Stimulated activated CD8-positive, alpha-beta memory T cell treated with anti-CD3 and anti-CD28 coated beads, Interleukin-4, amount 100 ng/mL, for 1 hour (primary cell): ENCODE measurements at places on chromosomes 1 and 21.

DNA sequence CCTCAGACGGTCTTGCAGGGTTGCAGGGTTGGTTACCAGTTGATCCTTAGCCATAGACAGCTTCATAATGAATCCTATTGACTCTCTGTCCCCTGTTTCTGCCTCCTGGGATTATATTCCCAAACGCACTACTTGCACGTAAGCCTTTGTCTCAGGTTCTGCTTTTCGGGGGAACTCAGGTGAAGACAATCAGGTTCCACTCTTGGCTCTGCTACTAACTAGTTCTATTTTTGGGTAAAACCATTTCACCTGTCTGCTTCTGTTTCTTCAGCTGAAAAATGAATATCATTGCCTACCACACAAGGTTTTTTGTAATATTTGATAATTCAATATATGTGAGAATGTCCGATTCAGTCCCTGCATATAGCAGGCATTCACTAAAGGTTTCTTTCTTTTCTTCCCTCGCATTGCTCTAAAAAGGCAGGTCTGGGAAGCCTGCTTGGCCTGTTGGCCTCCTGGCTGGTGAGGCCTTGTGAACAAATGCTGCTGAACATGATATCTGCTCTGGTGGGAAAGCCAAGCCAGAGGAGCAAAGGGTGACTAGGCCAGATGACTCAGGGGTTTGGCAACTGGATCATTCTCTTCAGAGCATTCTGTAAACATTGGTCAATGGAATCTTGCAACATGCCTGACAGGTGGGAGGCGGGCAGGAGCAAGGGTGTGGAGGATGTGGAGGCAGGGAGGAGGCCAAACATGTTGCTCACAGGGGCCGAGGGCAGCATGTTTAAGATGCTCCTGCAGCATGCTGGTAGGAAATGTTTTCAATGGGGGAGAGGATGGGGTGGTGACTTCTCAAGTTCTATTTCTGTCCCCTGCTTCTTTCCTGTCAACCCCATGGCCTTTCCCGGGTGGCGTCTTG is 23.8 kb downstream of the IER5 start:
- no peak for DNase-seq

DNA sequence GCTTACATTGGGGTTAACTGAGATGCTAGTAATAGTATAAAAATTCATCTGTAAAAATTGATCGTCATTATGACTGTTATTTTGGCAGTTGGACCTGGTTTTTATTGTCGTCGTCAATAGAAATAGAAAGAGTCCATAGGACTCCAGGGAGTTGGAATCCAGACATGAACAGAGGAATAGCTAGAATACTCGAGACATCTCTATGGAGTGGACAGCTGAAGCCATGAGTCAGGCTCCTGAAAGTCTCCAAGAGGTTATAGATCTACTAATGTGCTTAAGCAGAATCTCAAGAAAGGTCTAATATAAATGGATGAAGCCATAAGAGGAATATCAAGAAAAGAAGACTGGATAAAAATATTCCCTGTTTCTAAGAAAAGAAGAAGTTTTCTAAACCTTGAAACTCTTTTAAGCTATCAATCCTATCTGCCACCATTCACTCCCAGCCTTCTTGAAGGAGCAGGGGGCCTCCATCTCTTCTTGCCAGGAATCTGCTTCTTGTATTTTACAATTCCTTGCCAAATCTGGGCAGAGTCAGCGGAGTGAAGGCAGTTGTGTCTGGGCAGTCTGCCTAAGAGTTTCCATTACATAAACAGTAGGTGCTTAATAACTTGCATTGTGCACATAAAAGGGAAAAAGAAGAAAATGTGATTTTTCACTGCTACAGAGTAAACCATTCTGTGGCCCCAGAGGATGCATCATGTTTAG is 163.3 kb downstream of the ST6GALNAC5 start:
- no peak for DNase-seq

DNA sequence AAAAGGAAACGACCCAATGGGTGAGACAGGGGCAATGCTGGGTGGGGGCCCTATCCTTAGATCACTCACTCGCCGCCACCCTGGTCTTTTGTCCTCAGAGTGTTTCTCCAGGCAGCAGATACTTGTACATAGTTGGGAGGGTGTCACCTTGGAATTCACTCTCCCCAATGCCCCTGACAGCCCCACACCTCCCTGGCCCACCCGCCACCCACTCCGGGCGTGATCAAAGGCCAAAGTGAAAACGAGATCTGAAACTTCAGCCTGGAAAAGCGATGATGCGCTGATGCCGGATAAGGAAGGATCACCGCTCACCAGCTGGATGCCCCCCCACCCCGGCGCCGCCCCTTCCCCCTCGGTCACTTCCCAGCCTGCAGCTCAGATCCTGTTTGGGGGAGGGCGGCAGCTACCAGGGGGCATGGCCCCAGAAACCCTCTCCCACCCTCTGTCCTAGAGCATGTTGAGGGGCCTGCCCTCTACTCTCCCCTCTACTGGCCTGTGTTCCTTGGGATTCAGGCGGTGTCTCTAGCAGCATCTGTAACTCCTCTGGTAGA is 33.6 kb upstream of the CASZ1 start:
- no peak for DNase-seq

DNA sequence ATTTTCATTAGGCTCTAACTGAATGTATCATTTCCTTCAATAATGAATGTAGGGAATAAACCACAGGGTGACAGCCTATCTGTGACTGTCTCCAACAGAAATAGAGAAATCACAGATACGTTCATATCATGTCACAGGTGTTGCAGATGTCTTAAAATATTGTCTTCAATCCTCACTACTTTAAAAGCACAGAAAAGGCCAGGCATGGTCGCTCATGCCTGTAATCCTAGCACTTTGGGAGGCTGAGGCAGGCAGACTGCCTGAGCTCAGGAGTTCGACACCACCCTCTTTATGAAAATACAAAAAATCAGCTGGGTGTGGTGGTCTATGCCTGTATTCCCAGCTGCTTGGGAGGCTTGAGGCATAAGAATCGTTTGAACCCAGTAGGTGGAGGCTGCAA is 8.2 kb downstream of the CREG1 start:
- no peak for DNase-seq

GRCh38 chr21:36722370-36723368 is 23.8 kb downstream of the SIM2 start:
- DNase-seq: no peak

- DNase-seq: no peak
These were observed 58.4 kb downstream of the ZNF281 start for GRCh38 chr1:200351425-200351824.

GRCh38 chr1:41766546-41766945 is 152.2 kb downstream of the HIVEP3 start:
- no peak for DNase-seq

GRCh38 chr1:1247341-1247913 is 905 bp upstream of the C1QTNF12 start:
- no peak for DNase-seq

- no peak for DNase-seq
These were observed 117.0 kb downstream of the MAP3K21 start for GRCh38 chr1:233444484-233444883.

DNA sequence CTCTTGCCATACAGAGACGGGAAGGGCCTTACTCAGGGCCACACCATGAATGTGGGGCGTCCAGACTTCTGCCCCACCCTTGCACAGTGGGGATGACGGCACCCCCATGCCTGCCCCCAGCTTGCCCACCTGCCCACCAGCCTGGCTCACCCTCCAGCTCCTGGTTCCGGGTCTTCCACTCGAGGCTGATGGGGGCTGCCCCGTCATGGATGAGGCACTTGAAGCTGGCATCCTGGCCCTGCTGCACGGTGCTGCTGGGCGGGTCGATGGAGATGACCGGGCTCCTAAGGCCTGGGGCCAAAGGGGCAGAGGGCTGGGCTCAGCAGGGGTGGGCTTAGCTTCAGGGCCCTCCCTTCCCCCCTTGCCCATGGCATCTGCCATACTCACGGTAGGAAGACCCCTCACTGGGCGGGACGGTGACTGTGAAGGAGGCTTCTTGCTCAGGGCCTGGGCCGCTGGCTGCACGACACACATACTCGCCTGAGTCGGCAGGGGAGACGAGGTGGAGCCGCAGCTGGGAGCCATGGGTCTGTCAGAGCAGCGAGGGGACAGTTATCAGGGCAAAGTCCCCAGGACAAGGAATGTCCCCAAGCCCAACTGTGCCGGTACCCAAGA is 29.9 kb downstream of the LDLRAD2 start:
- DNase-seq: no peak

DNA sequence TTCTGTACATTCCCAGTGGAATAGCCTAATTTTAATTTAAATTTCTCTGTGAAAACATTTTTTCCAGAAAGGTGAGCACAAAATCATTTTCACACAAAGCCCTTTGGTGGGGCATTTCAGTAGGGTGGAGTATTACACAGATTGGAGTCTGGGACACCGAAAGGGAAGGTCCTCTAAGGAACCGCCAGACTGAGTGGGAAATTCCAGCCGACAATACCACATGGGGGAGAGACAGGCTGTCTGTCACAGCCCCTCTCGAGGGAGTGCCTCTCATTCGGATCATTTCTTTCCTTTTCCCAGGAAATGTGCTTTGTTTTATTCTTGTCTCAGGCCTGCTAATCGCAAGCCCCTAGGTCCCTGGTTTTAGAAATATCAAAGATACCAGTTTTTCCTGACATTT is 150.6 kb upstream of the HOOK1 start:
- no peak for DNase-seq

- no peak for DNase-seq
These were observed 78.6 kb downstream of the SYT6 start for GRCh38 chr1:114075105-114075504.
